ENCODE measurements at places on chromosomes 16 and 17. TPM values are rescaled to one million over a fixed set of nuclear protein-coding genes. Genes with fewer than 3 reads are reported as not detected.

- no peak for DNase-seq
Observed at GRCh38 chr16:64469351-64469750, 652.5 kb downstream of the CDH11 start.

GRCh38 chr16:82263521-82264143 lies 93.6 kb upstream of the MPHOSPH6 start:
- DNase-seq = peak; percentile 19

DNA sequence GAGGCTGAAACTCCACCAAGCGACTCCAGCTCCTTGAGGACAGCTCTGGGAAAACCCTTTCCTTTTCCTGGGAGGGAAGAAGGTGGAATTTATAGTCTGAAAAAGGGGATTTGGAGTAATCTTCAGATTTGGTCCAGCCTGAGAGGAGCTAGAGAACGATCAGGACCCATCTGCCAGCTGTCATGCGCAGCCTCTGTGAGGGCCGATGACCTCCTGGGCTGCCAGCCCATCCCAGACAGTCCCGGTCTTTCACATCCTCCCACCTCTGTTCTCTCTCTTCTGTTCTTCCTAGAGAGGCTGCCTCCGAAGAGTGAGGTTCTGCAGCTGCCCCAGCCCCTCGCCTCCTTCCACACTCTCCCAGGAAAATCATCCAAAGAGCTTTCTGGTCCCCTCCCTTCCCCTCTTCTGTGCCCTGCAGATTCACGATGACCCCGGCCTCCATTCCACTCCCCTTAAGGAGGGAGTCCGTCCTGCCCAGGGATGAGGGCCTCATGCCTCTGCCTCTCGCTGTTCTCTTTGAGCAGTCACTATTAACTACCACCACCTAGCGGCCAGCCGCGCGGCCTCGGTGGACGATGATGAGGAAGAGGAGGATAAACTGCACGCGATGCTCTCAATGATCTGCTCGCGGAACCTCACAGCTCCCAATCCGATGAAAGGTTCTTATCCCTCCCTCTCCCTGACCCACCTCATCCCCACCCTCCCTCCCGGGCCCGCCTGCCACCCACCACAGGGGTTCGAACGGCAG lies 29.6 kb downstream of the SGSM2 start:
- no peak for DNase-seq

DNA sequence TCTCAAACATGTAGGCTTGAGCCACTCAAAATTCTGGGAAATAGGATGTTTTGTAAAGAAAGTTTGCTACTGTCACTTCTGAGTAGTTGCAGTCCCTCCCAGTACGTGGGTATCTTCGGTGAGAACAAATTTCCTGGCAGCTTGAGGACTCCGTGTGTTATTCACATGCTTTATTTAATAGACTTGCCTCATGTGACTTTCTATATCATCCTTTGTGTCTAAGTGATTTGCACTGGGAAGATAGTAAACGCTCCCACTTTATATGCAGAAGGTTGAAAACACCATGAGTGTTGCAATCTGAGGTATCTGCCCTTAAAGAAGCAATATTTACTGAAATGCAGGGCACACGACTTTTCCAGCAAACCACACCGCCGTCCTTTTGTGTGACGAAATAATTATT lies 643.7 kb downstream of the MAF start:
- no peak for DNase-seq

GRCh38 chr17:27878776-27879562 lies 14.2 kb downstream of the LYRM9 start:
- peak; percentile 42 for DNase-seq

GRCh38 chr16:71249399-71249798 lies 18.9 kb upstream of the HYDIN start:
- DNase-seq = no peak

DNA sequence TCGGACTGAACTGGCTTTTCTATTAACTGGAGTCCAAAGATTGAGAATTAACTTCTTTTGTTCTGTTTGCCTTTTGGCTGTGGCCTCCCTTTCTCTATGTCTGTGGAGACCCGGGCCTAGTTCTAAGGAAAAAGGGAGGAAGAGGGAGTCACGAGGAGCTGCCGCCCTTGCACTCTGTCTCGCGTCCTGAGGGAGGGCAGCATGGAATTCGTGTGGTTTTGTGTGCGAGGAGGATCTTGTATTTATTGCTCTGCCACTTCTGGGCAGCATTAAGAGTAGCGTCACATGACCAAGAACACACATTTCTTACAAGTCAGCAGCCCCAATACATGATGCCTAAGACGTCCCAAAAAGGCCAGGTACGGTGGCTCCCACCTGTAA lies 23.6 kb downstream of the METTL22 start:
- DNase-seq = no peak

DNA sequence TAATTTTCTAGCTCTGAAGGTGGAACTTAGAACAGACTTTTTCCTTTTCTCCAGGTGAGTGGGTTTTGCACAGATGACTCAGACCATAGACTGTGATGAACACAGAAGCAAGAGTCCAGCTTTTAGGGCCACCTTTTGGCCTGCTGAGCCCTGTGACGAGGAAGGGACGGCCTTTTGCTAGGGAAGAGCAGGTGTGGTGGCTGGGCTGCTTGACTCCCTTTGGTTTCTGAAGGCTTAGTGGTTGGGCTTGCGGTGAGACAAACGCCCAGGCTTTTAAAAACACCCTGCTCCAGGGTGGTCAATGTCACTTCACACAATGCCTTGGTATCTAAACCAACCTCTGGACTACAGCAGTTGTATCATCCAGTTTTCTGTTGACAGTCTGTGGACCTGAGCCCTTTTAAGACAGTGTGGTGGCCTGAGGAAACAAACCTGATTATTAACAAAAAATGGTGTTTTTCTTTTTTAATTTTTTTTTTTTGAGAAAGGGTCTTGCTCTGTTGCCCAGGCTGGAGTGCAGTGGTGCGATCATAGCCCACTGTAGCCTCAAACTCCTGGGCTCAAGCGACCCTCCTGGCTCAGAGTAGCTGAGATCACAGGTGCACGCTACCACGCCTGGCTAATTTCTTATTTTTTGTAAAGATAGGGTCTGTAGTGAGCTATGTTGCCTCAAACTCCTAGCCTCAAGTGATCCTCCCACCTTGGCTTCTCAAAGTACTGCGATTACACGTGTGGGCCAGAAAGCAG lies 134.0 kb downstream of the SNX29 start:
- no peak for DNase-seq

DNA sequence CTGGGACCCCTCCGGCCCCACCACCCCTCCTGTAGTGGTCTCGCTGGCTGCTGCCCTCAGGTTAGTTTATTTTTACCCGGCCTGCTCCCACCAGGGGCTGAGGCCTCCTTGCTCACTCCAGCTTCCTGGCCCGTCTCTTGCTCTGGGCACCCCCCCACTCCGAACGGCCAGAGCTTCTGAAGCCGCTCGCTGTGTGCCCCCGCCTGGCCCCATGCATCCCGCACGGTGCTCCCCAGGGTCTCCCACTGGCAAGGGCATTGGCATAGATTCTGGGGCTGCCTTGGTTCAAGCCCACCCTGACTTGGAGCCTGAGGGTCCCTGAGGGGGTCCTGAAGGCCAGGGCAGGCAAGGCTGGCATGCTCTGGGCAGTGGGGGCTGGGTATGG lies 186.4 kb downstream of the SEC14L1 start:
- DNase-seq = no peak

DNA sequence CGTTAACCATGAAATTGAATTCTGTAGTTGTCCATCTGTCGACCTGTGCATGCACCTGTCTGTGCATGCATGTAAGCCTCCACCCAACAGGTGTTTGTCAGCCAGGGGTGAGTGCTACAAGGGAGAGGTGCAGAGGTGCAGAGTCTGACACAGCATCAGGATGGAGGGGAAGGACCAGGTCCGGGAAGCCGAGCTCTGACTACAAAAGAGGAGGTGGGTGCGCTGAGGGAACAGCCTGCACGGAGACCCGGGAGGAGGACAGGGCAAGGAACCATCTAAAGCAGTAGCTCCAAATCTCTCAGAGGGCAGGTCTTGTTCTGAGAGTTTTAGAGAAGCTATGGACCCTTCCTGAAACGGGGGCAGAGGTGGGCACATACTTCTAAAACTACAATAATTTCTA lies 54.1 kb downstream of the B9D1 start:
- DNase-seq = no peak

GRCh38 chr16:28561557-28562187 lies 8.0 kb downstream of the SGF29 start:
- no peak for DNase-seq

- DNase-seq = no peak
Observed at GRCh38 chr17:81396278-81396721, 1.0 kb downstream of the BAHCC1 start.

- no peak for DNase-seq
Observed at GRCh38 chr17:30450125-30451027, 26.8 kb upstream of the GOSR1 start.

Gene C16orf82
- total RNA-seq = not detected

Gene MGAT5B
- 1.2 TPM for total RNA-seq

Gene OTOA
- 0.10 TPM for total RNA-seq

Gene OR1A2
- not detected for total RNA-seq

Measured in activated T-helper 1 cell treated with anti-CD3 and anti-CD28 coated beads, Interleukin-12 subunit alpha, Interleukin-12 subunit beta, Interleukin-2, Interleukin-4 antibody, amounts not matched to agents 30 ng/mL and 10 ng/mL and 1 ng/mL, durations not matched to agents 14 hours and 24 hours and 36 hours (primary cell).